ENCODE measurements at places on chromosomes 16 and 17. TPM values are rescaled to one million over a fixed set of nuclear protein-coding genes. Genes with fewer than 3 reads are reported as not detected.

- no peak for DNase-seq
Measured at GRCh38 chr16:84508502-84508901, 4.0 kb upstream of the MEAK7 start.

GRCh38 chr17:20213449-20213848 lies 204.3 kb downstream of the SPECC1 start:
- no peak for DNase-seq

DNA sequence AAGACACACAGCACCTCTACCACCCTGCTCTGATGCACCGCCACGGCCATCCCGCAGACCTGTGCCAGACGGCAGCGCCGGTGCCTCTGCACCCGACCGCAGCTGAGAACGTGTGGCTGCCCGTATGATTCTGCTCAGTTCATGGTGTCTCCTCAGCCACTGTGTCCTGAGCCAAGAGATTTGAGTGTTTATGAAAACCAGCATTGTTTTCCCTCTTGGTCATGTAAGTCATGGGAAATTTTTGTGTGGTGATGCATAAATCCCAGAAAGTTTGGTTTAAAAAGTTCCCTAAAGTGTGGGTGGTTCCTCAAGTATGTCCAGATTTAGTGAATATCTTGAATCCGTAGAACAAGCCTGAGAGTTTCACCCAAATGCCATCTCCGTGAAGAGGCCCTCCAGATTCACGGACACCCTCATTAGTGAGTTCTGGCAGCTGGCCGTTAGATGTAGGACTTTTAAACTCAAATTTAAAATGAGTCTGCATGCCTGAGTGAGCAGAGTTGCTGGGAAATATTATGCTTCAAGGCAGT lies 57.6 kb downstream of the CDRT4 start:
- no peak for DNase-seq

DNA sequence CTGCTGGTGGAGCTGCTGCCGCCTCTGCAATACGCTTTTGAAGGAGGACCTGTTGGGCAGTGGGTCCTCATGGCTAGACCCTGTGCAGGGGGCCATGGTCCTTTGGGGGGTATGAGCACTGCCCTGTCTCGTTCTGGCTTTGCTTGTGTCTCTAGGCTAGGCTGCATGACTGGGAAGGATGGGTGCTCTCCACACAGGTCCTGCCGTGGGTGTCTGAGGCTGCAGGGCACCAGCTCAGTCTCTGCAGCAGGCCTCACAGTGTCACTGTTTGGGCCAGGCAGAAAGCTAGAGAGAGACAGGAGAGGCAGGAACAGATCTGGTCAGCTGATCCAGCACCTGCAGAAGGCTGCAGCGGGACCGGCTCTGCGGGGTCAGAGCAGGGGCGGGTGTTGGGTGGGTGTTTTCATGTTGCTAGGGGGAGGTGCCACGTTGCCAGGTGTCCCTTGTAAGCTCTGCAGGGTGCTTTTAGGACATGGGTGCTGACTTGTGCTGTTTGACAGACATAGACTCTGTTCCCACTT lies 111.4 kb downstream of the SNX29 start:
- no peak for DNase-seq

GRCh38 chr16:88084881-88085280 lies 133.6 kb downstream of the BANP start:
- no peak for DNase-seq

GRCh38 chr17:31758646-31759045 lies 100.4 kb downstream of the COPRS start:
- DNase-seq = no peak

GRCh38 chr16:67342616-67343015 lies 16.0 kb downstream of the LRRC36 start:
- no peak for DNase-seq

- DNase-seq = no peak
Measured at GRCh38 chr16:29717113-29717512, 28.7 kb downstream of the C16orf54 start.

DNA sequence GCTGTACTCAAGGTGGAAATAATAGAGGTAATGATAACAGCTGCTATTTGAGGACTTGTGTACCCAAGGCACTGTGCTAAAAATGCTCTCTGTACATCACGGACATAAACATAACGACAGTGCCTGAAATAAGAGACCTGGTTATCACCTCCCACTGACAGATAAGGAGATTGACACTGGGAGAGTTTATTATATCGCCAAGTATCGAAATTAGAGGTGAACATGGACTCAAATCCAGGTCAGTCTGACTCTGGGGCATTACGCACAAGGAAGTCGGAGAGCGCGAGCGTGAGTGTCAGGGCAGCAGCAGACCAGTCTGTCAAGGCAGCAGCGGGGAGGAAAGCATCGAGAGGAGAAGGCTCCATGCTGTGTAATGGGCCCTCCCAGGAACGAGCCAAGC lies 57.1 kb downstream of the GOSR1 start:
- DNase-seq = no peak

GRCh38 chr17:80774643-80775281 lies 216.9 kb upstream of the CHMP6 start:
- no peak for DNase-seq

- DNase-seq = no peak
Measured at GRCh38 chr16:68823401-68824135, 19.8 kb upstream of the TANGO6 start.

- DNase-seq = no peak
Measured at GRCh38 chr17:45121055-45121454, 11.3 kb downstream of the PLCD3 start.

GRCh38 chr17:83198366-83199341 lies 119.2 kb downstream of the METRNL start:
- DNase-seq = no peak

- no peak for DNase-seq
Measured at GRCh38 chr17:4182043-4182442, 39.0 kb downstream of the CYB5D2 start.

DNA sequence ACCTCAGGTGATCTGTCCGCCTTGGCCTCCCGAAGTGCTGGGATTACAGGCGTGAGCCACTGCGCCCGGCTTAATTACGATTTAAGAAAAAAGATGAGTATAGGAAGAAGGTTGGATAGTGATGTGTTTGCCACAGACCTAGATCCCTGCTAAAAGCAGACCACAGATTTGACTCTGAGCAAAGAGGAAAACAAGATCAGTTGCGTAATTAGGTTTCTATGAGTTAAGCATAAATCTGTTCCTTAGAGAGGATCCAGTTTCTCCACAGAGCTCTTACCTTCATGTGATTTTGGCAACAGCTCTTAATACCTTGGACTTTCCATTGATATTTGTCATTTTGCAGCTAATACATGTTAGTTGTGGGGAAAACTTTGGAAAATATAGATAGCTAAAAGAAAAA lies 31.1 kb downstream of the CDH1 start:
- no peak for DNase-seq

DNA sequence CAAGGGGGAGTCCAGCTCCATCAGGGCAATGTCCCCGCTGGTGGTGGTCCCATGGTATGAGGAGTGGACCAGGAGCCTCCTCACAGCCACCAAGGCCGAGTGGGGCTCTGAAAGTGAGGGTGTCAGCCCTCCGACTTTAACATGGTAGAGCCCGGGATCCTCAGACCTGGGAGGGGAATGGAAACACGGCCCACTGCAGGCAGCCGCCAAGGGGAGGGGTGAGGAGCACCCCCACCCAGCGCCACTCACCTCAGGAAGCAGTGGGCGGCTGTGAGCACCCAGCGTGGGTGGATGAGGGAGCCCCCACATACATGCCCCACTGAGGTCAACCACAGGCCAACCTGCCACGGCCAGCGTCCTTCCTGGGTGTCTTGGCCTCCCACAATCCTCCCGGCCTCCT lies 10.8 kb downstream of the ZG16B start:
- DNase-seq = no peak

GRCh38 chr16:18784917-18785623 lies 5.1 kb downstream of the RPS15A start:
- DNase-seq = no peak

- no peak for DNase-seq
Measured at GRCh38 chr17:40873801-40874200, 6.8 kb upstream of the KRT12 start.

GRCh38 chr17:78252111-78252634 lies 20.7 kb downstream of the TMEM235 start:
- no peak for DNase-seq

GRCh38 chr17:5533486-5534315 lies 47.3 kb downstream of the MIS12 start:
- no peak for DNase-seq

DNA sequence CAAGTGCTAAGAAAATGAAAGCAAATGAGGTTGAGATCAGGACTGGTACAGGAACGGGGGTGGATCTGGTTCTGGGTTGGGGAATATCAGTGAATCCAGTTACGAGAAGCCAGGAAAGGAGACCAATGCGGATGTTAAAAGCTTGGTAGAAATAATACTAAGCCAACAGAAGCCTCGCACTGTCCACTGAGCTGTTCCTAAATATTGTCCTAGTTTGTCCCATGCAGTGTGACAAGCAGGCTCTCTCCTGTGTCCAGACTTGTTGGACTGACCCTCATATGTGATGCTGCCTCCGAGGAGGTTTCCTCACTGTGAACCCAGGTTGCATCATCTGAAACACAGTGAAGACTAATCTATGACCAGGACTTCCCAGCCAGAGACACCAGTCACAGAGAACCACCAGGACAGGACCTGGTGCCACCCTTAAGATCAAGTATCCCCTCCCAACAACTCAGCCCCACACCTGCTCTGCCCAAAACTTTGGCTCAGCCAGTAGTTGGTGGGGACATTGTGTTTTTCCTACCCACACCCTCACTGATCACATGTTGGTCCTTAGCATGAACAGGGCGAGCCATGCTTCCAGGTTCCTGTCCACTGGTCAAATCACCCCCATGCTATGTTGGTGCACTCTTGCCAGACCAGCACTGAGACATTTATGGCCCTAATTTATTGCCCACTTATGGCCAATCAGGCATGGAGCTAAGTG lies 32.7 kb upstream of the SCNN1B start:
- DNase-seq = no peak

DNA sequence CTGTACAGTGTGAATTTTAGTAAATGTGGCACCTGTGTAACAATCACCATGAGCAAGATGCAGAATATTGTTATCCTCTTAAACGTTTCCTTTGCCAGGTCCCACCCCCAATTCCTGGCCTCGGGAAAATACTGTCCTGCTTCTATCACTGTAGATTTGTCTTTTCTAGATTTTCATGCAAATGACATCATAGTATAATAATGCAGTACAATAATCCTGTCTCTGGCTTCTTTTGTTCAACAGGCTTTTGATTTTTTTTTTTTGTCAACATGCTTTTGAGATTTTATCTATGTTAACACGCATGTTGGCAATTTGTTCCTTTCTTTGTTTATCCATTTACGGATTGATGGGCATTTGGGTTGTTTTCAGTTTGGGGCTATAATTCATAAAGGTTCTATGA lies 20.4 kb upstream of the HEATR3 start:
- no peak for DNase-seq

- no peak for DNase-seq
Measured at GRCh38 chr17:59790910-59791309, 83.5 kb downstream of the VMP1 start.

DNA sequence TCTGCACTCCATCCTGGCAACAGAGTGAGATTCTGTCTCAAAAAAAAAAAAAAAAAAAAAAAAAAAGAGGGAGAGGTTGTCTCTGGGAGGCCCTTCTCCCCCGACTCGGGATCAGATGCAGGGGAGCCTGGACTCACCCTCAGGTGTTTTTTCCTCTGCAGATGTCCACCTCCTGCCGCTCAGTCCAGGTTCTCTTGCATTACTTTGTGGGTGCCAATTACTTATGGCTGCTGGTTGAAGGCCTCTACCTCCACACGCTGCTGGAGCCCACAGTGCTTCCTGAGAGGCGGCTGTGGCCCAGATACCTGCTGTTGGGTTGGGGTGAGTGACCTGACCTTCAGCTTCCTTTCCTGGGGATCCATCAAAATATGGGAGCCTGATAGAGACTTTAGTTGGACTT lies 34.1 kb downstream of the GLP2R start:
- DNase-seq = no peak

DNA sequence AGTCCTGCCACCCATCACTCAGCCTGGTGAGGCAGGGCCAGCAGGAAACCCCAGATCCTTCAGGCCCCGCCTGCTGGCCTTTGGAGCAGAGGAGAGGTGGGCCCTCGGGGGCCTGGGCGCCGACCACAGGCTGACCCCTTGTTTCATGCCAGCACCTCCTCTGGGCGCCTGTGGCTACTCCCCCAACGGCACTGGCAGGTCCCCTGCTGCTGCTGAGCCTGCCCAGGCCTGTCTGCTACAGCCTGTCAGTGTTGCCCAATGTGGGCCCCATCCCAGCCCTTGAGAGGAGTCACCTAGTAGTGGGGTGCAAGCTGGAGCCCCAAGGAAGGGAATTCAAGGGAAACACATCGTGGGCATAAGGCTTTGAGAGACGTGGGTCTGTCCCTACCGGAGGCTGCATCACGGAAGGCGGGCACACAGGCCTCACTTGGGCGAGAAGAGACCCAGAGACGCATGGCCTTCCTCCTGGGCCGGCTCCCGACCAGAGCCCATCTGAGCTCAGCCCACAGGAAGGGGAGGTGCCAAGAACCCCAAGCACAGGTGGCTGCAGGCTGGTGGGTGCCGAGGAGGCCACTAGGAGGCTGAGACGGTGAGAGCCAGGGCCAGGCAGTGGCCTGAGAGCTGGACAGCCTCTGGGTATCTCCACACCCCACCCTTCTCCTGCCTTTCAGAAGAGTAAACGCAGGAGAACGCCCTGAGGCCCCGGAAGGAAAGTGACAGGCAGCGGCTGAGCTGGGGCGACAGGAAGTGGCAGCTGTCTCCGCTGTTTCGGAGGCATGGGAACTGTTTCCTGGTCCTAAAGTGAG lies 8.0 kb upstream of the FASN start:
- DNase-seq = no peak

Gene ASGR1
- 5.5 TPM for polyA plus RNA-seq

Gene CDRT15L2
- polyA plus RNA-seq = not detected

Gene GLIS2
- polyA plus RNA-seq = 41.7 TPM

Gene SSH2
- polyA plus RNA-seq = 18.8 TPM

Gene CES1
- 15.3 TPM for polyA plus RNA-seq

Gene TMEM235
- not detected for polyA plus RNA-seq

Gene HSD17B2
- 15.6 TPM for polyA plus RNA-seq

Gene CMTM2
- 0.75 TPM for polyA plus RNA-seq
